Activated naive CD4-positive, alpha-beta T cell treated with anti-CD3 and anti-CD28 coated beads, Interleukin-2, amount 50 U/mL, for 16 hours (primary cell): ENCODE measurements at places on chromosomes 11 and 22.

- no peak for DNase-seq
Measured at GRCh38 chr11:131991606-131992005, 621.2 kb downstream of the NTM start.

- no peak for DNase-seq
Measured at GRCh38 chr22:17921871-17922821, 102.2 kb downstream of the MICAL3 start.

DNA sequence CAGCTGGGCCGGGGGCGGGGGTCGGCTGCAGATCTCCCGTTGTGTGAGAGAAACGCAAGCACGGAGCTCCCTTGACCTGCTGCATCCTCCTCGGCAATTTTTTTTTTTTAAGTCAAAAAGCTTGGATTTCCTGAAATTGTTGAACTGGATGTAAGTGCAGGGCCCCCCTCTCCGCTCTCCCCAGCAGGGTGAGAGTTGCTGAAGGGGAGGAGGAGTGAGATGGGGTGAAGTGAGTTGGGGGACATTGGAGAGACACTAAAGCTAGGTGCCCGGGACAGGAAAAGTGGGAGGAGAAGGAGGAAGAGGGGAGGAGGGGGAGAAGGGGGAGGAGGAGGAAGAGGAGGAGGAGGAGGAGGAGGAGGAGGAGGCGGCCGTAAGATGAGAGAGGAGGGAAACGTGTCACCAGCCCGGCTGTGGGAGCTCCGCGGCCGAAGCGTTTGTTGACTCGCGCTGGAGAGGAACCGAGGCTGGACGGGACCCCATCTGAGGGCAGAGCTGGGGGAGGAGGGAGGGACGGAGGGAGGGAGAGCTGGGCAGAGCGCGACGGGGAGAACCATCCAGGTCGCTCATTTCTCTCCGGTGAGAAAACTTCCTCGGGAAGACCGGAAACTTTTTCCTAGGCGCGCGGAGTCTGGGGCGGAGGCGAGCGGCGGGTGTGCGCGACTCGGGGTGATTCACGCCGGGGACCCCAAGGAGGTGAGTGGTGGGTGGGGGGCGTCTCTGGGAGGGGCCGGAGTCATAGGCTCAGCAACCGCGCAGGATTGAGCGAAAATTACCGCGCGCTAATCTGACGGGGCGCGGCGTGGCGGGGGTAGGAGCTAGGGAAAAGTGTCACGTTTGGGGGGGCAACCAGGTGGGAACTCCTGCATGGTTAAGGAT lies 80.2 kb downstream of the PRR5L start:
- no peak for DNase-seq

GRCh38 chr11:65047581-65048422 lies 6.8 kb downstream of the SAC3D1 start:
- DNase-seq = peak; percentile 34

DNA sequence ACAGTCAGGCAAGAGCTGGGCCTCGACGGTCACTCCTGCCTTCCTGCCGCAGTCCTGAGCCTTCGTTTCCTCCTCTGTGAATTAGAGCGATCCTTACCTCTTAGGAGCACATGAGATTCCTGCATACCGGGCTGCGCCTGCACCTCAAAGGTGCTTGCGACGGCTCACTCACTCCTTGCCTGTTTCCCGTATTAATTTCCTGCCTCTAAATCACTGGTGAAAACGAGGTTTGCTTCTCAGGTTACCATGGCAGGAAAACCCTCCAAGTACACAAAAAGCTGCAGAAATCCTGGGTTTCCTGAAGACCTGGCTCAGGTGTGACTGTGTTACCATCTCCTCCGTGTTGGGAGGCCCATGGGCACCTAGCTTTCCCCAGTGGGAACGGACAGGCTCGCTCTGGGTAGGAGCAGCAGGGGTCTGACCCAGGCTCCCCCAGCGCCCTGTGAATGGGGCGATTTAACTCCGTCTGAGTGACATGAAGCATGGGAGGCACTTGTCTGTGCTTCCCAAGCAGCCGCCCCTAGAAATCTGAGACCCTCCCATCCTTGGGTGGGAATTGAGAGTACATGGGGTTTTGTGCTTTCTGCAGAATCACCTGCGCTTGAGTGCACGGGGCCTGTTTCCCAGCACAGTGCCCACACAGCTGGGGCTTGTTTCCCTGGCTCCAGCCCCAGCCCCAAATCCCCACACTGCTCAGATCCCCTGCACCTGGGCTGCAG lies 64.8 kb downstream of the PHF21B start:
- no peak for DNase-seq

- DNase-seq = no peak
Measured at GRCh38 chr11:39910087-39910486, 1549.4 kb downstream of the LRRC4C start.

GRCh38 chr11:11661326-11662040 lies 39.7 kb upstream of the GALNT18 start:
- DNase-seq = no peak

DNA sequence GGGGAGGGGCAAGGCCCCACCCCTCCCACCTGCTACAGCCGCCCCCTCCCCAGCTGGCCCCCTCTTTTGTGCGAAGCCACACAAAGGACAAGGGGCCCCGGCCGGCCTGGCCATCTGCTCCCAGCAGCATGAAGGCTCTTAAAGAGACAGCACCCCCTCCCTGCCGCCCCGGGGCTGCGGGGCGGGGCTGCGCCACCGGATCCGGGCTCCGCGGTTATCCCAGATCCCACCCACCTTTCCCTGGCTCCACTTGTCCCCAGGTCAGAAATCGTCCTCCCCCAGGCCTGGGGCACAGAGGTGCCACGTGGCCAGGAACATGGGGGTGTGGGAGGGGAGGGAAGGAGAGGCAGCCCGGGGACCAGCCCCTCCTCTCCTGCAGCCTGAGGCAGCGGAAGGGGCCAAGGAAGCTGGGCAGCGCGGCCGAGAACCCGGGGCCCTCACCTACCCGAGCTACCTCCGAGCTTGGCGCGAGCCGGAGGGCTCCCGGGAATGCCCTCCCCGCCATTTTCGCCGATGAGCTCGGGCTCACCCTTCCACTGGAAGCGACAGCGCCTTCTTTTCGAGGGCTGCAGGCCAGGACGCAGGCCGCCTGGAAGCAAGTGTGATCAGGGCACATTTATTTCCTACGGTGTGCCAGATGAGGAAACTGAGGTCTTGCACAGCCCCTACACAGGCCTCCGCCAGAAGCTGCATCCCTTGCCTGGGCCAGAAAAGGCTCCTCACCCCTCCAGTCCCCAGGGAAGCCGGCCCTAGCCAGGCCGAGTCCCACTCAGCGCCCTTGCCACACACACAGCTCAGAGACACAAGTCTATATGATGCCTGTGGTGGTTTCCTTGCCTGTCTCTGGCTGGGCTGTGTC lies 2.5 kb upstream of the RCOR2 start:
- no peak for DNase-seq

DNA sequence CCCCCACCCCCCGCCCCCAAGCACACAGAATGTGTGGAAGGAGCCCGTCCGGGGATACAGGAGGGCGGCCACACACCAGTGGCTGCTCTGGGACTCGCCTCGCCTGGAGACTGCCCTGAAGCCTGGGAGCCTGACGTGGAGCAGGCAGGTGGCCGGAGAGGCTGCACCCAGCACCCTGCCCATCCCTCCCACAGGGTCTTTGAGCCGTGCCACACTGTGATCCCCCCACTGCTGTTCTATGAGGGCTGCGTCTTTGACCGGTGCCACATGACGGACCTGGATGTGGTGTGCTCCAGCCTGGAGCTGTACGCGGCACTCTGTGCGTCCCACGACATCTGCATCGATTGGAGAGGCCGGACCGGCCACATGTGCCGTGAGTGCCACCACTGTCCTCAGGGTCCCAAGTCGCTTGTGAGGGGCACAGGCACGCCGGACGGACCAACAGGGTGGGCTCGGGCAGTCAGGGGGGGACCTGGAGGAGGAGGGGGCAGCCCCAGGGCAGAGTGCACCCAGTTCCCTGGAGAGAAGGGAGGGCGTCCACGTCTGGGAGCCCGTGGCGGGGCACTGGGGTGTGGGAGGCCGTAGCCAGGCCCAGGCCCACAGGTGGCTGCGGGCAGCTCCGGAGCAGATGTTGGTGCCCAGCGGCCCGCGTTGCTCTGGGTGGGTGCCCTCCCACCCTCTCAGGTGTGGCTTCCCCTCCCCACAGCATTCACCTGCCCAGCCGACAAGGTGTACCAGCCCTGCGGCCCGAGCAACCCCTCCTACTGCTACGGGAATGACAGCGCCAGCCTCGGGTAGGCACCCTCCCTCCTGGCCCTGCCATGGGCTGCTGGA lies 27.0 kb upstream of the MUC5B start:
- no peak for DNase-seq

GRCh38 chr11:28794405-28794804 lies 686.2 kb downstream of the METTL15 start:
- no peak for DNase-seq

DNA sequence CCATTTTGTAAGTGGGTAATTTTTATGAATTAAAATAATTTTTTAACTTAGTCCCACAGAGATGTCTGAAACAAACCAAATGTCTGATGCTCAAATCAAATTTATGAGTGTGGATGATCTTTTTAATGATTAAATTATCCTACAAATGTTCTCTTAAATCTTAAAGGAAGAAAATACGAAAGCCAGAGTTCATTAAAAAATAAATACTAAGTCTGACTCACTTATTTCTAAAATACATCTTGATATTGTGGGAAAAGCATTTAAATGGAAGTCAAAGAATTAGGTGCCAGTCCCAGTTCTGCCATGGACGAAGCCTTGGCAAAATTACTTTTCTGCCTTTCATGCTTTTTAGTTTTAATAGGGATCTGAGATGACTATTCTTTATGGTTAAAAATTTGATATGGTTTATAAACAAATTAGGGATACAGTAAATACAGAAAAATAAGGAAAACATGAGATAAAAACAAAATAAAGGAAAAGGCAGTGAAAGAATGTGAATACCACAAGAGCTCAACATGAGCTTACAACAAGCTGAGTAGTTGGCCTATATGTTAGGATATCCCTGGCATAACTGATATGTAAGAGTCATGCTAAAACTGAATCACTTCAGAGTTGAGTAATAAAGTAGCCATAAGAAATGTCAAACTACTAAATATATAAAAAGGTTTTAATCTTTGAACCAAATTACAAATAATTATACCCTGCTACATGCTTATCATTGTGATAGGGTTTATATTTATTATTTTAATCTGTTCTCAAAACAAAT lies 9.2 kb downstream of the CCDC34 start:
- no peak for DNase-seq

- DNase-seq = no peak
Measured at GRCh38 chr11:109644152-109644551, 222.2 kb downstream of the C11orf87 start.

DNA sequence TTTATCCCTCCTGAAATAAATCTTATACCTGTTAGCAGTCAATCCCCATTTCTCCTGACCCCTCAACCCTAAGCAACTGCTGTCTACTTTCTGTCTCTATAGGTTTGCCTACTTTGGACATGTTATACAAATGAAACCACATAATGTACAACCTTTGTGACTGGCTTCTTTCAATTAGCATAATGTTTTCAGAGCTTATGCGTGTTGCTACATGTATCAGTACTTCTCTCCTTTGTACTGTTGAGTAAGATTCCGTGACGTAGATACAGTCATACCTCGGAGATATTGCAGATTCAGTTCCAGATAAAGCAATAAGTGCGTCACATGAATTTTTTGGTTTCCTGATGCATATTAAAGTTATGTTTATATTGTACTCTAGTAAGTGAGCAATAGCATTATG lies 127.3 kb downstream of the MORC2 start:
- DNase-seq = no peak

- no peak for DNase-seq
Measured at GRCh38 chr22:47602732-47603131, 840.3 kb downstream of the TBC1D22A start.

DNA sequence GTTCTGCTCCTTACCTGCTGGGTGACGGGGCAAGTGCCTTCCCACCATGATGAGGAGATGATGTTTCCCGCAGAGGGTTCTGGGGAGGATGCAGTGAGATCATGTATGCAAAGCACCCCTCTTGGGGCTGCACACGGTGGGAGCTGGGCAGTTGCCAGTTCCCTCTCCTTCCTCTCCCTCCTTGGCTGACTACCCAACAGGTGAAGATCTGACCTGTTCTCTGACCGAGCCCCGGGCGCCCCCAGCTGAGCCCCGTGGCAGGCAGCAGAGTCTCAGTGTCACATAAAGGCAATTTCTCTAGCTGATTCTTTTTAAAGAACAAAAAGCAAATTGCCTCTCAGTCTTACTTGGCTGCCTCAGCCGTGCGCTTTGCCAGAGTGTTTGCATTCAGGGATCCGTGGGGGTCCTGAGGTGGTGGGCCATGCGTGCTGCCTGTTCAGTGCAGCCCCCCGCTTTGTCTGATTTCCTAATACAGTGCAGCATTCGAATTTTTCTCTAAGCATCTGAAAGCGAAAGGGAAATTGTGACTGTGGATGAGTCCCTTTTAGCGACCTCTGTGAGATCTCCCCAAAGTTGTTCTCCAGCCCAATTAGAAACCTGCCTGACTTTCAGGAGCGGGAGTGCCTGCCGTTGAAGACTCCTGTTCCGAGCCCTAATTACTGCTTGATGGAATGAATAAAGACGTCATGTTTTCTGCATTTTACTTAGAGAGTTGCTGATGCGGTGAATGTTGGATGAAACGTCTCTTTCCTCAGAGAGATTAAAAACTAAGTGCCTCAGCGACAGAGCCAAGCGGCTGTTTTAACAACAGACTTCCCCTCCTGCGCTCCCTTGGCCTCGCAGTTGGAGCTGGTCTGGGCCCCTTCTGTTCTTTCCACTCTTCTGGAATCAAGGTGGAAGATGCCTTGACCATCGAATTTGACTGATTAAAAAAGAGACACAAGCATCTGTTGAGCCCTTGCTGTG lies 86.0 kb downstream of the GRIK4 start:
- no peak for DNase-seq

- no peak for DNase-seq
Measured at GRCh38 chr11:134763030-134763388, 351.0 kb upstream of the B3GAT1 start.

DNA sequence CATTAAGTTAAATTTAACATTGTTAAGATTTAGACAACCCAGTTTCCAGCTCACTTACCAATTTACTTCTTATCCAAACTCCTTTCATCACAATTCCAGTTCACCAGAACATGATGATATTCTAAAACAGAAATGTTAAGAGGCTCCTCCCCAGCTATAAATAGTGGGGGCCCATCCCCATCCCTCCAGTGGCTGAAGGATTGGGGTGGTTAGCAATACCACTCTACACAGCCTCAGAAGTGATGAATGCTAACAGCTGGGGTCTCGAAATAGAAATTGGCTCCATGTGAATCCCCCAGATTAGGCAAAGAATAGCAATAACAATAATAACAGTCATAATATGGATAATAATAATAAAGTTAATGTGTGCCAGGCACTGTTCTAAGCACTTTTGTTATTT lies 97.9 kb upstream of the NCAM1 start:
- DNase-seq = no peak

DNA sequence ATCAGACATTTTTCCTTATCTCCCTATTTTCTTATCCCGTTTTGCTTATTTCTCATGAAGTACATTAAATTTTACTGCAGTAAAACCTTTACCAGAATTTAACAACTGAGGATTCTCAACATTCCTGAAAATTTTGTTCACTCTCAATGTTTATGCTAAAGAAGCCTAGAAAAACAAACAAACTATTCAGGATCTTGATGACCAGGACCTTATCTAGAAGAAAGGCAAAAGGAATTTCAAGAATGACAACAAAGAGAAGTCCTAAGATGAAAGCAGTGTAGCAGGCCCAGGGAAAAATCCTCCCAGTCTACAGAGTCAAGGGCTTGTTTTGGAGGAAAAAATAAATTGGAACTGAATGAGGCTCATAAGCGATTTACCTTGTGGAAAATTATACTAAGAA lies 283.3 kb upstream of the ARHGAP42 start:
- no peak for DNase-seq
